BE2C (cell line): ENCODE measurements at places on chromosomes 4 and X.

DNA sequence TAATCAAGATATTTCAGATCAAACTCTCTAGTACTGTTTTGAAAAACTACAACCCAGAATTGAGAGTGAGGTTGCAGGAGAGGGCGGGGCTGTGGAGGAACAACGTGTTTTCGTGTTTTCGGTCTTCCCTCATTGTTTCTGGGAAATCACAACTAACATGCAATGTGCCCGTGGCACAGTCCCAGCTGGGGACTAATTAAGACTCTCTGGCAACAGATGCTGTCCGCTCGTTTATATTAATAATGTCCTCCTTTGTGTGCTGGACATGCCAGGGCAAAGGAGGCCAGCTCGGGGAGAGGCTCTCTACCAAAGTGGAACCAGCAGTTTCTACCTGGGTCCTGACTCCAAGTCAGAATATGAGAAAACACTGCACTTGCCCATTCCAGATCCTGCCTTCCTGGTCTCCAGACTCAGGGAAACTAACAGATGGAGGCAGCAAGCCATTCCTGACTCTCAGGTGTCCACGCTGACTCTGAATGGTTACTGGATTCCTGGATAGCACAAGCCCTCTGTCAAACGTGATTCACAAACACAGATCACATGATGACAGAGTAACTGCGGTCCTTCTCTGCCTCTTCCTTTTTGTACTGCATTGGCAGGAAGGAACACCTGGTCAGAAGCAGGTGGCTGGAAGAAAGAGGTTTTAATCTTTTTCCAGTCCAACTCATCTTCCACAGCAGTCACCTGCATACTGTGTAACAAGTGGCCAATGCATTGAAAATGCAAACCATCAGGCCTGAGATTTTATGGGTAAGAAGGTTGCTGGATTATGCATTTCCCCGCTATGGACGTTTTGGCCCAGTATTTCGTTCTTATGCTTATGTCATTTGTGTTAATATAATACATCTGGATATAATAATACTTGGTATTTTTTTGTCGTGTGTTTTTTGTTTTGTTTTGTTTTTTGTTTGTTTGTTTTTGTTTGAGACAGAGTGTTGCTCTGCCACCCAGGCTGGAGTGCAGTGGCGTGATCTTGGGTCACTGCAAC lies 65.0 kb downstream of the COQ2 start:
- no peak for DNase-seq

DNA sequence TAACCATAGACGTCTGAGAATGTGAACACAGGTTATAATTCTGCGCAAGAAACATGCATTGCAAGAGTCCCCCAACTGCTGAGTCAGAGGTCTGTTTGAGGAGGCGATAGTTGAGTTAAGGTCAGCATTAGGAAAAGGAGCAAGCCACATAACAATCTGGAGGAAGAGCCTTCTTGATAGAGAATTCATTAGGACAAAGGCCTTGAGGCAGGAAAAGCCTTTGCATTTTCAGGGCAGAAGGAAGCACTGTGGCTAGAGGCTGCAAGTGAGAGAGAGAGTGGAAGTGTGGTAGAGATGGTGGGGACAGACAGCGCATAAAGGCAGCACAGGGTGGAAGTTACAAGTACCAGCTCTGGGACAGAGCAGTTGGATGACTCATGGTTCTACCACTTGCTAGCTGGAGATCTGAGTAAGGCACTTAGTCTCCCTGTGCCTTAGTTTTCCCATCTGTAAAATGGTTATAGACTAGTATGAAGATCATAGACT lies 125.8 kb upstream of the LNX1 start:
- DNase-seq: no peak

- DNase-seq: peak; percentile 80
Measured at GRCh38 chr4:82618103-82618720, 56.4 kb upstream of the TMEM150C start.

DNA sequence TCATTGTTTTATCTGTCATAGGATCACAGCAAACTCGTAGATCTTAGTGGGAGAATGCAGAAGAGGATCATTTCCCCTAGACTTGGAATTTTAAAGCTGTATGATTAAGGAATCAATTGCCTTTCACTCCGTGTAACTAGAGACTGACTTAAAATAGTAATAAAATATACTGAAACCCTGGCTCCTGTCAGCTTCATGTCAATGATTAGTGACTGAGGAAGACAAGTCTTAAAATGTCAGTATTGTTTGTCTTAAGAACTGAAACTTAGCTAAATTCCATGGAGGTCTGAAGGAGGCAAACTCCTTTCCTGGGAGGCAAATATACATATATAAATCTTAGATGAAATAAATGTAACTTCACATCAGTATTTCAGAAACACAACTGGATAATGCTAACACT lies 1016.7 kb upstream of the PCDH10 start:
- DNase-seq: no peak

GRCh38 chr4:142778430-142778829 lies 67.7 kb downstream of the INPP4B start:
- DNase-seq: no peak

GRCh38 chr4:48130100-48130499 lies 4.0 kb downstream of the TXK start:
- DNase-seq: no peak

- no peak for DNase-seq
Measured at GRCh38 chr4:6916069-6916586, 6.5 kb downstream of the TBC1D14 start.

- DNase-seq: no peak
Measured at GRCh38 chrX:41029332-41029731, 55.9 kb upstream of the USP9X start.

- DNase-seq: no peak
Measured at GRCh38 chr4:119268466-119268865, 53.5 kb downstream of the FABP2 start.

DNA sequence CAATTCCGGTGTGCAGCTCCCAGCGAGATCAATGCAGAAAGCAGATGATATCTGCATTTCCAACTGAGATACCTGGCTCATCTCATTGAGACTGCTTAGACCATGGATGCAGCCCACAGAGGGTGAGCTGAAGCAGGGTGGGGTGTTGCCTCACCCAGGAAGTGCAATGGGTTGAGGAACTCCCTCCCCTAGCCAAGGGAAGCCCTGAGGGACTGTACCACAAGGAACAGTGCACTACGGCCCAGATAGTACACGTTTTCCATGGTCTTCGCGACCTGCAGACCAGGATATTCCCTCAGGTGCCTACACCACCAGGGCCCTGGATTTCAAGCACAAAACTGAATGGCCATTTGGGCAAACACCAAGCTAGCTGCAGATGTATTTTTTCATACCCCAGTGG lies 150.0 kb downstream of the TET2 start:
- DNase-seq: no peak

DNA sequence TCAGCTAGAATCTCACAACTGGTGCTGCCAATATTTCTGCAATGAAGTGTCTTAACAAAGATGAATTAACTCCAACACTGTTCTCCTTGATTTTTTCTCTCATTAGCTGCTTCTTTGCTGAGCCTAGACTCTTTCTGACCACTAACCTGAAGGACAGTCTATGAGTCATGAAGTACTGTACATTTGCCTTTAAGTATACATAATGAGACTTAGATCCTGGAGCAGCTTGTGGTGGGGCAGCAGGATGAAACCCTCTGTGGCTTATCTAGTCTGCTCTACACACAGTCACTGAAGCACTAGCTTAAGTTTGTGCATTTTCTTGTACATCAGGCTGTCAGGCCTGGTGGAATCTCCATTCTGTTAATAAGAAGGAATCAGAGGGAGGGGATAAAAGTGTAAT lies 307.4 kb upstream of the SMIM31 start:
- no peak for DNase-seq

- DNase-seq: no peak
Measured at GRCh38 chrX:72576141-72576894, 3.7 kb upstream of the HDAC8 start.

DNA sequence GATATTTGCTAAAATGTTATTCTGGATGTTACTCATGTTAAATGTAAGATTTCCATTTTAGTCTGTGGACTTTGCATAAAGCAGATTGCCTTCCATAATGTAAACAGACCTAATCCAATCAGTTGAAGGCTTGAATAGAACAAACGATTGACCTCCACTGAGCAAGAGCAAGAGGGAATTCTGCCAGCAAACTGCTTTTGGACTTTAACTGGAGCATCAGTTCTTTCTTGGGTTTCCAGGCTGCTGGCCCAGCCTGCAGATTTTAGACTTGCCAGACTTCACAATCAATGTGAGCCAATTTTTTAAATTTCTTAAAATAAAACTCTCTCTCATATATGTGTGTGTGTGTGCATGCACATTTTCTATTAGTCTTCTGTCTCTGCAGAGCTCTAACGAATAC lies 1248.8 kb downstream of the ADGRL3 start:
- no peak for DNase-seq

- DNase-seq: no peak
Measured at GRCh38 chr4:72714482-72715279, 145.7 kb upstream of the ADAMTS3 start.

GRCh38 chr4:38099020-38099600 lies 138.9 kb downstream of the PTTG2 start:
- DNase-seq: no peak

DNA sequence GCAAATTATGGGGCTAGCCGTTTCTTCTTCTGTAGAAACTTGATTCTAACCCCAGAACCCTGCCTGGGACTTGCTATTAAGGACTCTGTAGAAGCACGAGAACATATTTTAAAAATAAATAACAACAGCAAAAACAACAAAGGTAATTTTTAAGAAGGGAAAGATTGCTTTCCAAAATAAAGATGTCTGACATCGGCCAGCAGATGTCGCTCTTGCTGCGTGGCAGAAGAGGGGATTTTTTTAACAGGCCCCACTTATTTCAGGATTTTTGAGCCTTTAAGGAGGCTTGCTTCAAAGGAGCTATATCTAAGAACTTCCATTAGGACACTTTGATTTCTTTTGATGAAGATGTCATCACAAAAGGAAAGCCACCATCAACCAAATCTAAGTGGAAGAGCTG lies 62.8 kb upstream of the EGFL6 start:
- peak; percentile 43 for DNase-seq

GRCh38 chr4:83125738-83126141 lies 11.2 kb upstream of the PLAC8 start:
- DNase-seq: no peak

- DNase-seq: no peak
Measured at GRCh38 chrX:153706799-153707198, 17.4 kb downstream of the BCAP31 start.
